ENCODE measurements at places on chromosomes 7 and 10.

DNA sequence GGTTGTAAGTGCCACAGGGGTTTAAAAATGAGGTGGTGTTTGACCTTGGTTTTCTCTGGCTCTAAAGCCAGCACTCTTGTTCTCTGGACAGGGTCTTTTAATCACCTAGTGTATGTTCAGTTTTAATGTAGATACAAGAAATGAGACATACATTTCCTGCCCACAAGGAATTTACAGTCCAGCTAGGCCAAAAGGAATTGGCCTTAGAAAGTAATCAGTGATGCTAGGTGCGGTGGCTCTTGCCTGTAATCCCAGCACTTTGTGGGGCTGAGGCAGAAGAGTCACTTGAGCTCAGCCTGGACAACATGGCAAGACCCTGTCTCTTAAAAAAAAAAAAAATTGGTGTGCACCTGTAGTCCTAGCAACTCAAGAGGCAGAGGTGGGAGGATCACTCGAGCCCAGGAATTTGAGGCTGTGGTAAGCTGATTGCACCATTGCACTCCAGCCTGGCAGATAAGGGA is 100.2 kb downstream of the LRMDA start:
- DNase-seq, result no peak

DNA sequence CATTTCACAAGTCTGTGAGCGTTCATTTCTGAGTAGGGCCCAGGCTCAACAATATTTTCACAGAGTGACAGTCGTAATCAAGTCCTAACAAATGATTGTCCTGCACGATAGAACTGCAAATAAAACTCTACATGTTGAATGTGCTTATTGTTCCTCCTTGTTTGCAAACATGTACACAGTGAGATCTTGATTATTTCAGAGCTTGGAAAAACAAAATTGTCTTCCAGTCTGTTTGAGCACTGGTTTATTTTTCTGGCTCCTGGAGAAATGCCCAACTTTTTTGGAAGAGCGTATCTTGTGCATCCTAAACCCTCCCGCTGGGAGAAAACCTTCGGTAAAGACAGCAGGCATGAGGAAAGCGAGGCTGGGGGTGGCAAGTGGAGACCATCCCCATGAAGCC is 91.1 kb downstream of the TEX36 start:
- no peak for DNase-seq

DNA sequence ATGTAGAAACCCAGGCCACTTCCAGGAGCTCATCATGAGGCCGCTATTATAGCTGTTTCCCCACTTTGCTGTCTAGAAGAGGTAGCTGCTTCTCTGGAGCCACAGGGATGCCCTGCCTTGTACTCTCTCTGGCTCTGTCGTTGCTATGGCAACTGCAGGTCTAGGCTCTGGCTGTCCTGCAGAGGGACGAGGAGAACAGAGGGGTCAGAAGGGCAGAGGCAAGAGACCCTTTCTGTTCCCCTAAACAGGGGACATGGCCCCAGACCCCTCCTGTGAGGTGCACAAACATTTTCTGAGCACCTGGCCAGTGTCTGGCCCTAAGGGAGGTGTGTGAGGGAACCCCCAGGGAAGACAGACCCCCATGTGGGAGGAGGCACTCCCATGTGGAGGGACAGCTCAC is 31.4 kb downstream of the ITPRIP start:
- no peak for DNase-seq

DNA sequence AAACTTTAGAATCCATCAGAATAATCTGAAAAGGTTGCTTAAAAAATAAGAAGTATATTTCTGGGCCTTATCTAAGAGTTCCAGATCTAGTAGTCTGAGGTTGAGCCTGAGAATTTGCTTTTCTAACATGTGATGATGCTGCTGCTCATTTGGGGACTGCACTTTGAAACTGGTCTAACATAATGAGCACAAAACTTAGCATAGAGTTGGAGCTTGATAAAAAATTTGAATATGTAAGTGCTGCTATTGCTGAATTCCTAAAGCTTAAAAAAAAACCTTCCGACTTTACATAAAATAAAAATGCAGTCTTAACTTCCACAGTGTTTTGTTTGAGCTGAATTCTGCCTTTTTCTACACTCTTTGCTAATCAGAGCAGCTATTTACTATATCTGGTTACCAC is 48.8 kb downstream of the GLCCI1 start:
- DNase-seq, result no peak

DNA sequence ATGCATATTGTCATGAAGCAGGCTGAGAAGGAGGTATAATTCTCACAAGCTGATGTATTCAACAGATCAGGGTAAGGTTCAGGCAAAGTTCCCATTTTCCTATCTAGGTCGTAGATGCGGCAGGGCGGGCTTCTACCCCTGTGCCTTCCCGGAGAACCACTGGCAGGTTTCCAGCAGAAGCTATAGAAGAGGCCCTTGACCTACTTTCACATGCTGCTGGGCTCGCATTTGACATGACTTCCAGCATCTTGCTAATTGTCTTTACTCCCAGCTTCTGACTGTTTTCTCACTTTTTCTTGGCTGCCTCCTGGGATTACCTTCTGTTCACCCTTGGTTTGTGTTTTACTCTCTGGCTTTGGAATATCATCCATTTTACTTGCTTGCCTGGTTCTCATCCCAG is 32.6 kb upstream of the ORC5 start:
- no peak for DNase-seq

DNA sequence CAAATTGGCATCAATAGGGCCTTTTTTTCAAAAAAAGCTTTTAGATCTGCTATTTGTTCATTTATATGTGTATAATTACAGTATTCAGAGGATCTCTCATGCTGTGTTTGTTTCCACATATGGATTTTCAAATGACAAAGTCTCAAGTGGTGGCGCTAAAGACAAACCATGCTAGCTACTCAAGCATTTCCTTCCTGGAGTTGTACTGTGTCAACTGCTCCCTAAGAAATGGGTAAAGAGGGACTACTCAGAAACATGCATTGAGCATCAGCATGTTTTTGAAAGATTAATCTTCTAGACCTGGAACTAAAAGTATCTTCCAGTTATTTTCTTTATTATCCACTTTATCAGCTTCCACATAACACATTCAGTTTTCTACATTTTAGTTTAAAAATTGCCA is 12.7 kb downstream of the CNTNAP2 start:
- DNase-seq, result no peak

All from astrocyte of the cerebellum (primary cell).